ENCODE measurements at places on chromosomes 3 and 15. TPM values are rescaled to one million over a fixed set of nuclear protein-coding genes. Genes with fewer than 3 reads are reported as not detected.

- no peak overlapping the region for H3K27ac ChIP-seq
- no peaks in the 10 kb centered on the region for H3K36me3 ChIP-seq
- no peaks in the 10 kb centered on the region for H3K27me3 ChIP-seq
- no peak overlapping the region for H3K4me3 ChIP-seq
Observed at GRCh38 chr3:44030285-44030684, 211.4 kb upstream of the TOPAZ1 start.

- H3K4me1 ChIP-seq: no peaks in the 10 kb centered on the region
- H3K36me3 ChIP-seq: no peaks in the 10 kb centered on the region
- H3K27ac ChIP-seq: no peak overlapping the region
- no peaks in the 10 kb centered on the region for H3K27me3 ChIP-seq
- no peak overlapping the region for H3K4me3 ChIP-seq
Observed at GRCh38 chr15:79071901-79072300, 18.7 kb downstream of the RASGRF1 start.

TTLL13 gene
- not detected for total RNA-seq

GRCh38 chr3:196868297-196868661, 559 bp downstream of the SENP5 start:
- peak overlapping the region; percentile 73 for H3K27ac ChIP-seq
- no peak for DNase-seq
- peaks cover 10% of the 10 kb centered on the region for H3K4me1 ChIP-seq
- H3K4me3 ChIP-seq: peak overlapping the region; percentile 73

- no peaks in the 10 kb centered on the region for H3K36me3 ChIP-seq
- H3K4me3 ChIP-seq: no peak overlapping the region
- no peak overlapping the region for H3K27ac ChIP-seq
- H3K27me3 ChIP-seq: peaks cover 5% of the 10 kb centered on the region
- peaks cover 8% of the 10 kb centered on the region for H3K4me1 ChIP-seq
- DNase-seq: no peak
Observed at GRCh38 chr15:99062226-99062625, 42.7 kb upstream of the SYNM start.

GRCh38 chr15:42182328-42182886, 25.7 kb downstream of the VPS39 start:
- no peaks in the 10 kb centered on the region for H3K4me1 ChIP-seq
- DNase-seq: no peak
- H3K36me3 ChIP-seq: peaks cover 21% of the 10 kb centered on the region
- no peaks in the 10 kb centered on the region for H3K27me3 ChIP-seq
- H3K4me3 ChIP-seq: no peak overlapping the region

EPHA6 gene
- 0.28 TPM for total RNA-seq

GRCh38 chr3:46840491-46840890, 22.8 kb downstream of the MYL3 start:
- H3K4me3 ChIP-seq: no peak overlapping the region
- H3K27me3 ChIP-seq: peaks cover 11% of the 10 kb centered on the region
- no peak overlapping the region for H3K27ac ChIP-seq
- H3K36me3 ChIP-seq: no peaks in the 10 kb centered on the region

GRCh38 chr3:140128217-140128616, 193.2 kb downstream of the CLSTN2 start:
- no peaks in the 10 kb centered on the region for H3K27me3 ChIP-seq
- H3K36me3 ChIP-seq: no peaks in the 10 kb centered on the region
- peak; percentile 47 for DNase-seq
- no peak overlapping the region for H3K4me3 ChIP-seq
